ENCODE measurements at places on chromosomes 1 and 21.

DNA sequence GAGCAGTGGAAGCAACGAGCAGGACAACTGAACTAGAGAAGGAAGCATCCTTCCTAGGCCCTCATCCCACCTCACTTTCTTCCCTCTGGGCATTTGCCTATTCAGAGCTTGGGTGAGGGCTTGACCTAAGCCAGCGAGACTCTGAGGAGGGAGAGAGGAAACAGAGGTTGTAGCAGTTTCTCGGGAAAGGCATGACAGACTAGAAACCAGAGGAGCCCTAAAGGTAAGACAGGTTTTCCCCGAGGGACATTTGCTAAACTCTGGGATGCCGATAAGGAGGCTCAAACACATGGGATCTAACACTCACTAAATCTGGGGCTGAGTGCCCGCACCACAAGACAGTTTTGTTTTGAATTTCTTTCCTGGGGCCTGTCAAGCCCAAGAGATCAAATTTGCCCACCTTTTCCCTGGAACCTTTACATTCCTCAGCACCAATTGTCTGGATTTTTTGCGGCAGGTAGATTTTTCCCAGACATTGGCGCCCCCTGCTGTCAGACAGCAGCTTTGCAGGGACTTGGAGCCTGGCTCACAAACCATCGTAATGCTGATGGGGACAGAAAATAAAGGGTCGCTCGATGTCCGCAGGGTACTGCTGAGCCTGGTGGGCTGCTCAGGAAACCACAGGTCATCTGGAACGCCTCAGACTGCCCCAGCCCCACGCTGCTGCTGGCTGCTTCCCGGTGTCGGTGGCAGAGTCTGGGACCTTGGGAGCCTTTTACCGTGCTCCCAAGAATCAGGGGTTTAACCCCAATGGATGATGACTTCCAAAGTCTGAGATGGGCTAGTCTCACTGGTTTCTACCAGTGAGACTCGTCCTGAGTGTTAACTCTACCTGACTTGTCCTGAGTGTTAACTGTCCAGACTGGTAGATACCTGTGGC, 23.4 kb upstream of the TSPAN2 start:
- DNase-seq, result peak; percentile 53

DNA sequence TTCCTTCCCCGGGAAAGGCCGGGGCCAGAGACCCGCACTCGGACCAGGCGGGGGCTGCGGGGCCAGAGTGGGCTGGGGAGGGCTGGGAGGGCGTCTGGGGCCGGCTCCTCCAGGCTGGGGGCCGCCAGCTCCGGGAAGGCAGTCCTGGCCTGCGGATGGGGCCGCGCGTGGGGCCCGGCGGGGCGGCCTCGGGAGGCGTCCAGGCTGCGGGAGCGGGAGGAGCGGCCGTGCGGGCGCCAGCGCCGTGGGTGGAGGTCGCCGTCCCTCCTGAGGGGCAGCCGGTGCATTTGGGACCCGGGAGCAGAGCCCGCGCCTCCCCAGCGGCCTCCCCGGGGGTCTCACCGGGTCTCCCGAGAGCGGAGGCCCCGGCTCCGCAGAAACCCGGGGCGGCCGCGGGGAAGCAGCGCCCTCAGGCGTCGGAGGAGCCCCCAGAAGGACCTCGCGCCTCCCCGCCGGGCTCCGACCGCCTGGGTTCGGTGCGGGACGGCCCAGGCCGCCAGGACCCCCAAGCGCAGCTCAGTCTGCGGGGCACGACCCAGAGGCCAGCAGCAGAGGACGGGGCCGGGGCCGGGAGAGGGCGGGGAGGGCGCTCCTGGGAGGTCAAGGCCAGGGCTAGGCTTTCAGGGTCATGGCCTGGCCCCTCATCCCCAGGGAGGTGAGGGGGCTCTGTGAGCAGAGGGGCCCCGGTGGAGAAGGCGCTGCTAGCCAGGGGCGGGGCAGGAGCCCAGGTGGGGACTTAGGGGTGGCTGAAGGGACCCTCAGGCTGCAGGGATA, 7.2 kb upstream of the SLX9 start:
- DNase-seq, result peak; percentile 31

- DNase-seq, result peak; percentile 44
Observed at GRCh38 chr1:151371370-151372057, 991 bp downstream of the SELENBP1 start.

DNA sequence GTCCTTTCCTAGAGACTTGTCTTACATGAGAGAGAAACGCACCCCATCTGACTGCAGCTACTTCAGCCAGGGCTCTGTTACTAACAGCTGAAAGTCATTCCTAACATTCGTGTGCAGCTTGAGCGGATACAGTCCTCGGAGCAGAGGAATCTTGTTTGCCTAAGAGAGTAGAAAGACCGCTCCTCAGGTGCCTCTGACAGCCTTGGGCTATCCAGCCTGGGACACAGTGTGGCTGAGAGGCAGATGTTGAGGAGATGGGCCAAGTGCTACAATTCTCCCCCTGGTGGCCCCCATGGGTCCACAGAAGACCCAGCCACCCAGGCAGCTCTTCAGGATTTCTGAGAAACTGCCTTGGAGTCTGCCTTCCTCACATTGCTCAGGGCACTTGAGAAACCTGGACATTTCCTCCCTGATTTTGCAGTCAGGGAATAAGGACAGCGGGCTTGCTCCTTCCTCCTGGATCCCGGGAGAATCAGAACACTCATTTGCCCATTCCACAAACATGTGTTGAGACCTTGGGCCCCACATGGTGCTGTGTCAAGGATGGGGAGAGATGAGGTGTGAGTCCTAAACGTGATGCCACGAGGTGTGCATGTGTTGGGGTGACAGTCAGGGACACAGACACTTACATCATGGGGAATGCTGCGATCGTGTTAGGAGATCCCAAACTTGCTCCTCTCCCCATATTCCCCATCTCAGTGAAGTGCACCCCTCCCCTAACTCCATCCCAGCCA, 13.1 kb downstream of the TRIM62 start:
- no peak for DNase-seq

GRCh38 chr1:116671912-116672311, 4.4 kb upstream of the IGSF3 start:
- DNase-seq, result no peak

DNA sequence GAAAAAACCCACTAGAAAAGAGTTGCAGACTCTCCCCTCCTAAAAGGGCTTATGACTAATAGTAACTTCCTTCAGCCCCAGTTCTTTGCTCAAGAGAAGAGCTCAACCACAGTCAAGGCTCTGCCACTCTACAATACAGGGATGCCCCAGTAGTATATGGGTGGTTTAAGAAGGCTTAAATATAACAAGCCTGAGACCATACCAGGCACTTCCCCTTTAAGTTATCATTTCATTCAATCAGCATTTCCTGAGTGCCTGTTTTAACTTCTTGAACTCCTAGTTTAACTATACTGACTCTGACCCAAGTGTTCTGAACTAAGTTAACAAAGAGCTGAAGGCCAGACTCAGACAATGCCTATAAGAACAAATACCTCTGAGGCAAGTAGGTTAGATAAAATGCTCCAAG, 19.8 kb downstream of the PRPF38A start:
- DNase-seq, result no peak

Data from kidney tubule cell (primary cell).